Activated CD8-positive, alpha-beta memory T cell treated with anti-CD3 and anti-CD28 coated beads for 1 hour (primary cell): ENCODE measurements at places on chromosomes 7 and 10.

DNA sequence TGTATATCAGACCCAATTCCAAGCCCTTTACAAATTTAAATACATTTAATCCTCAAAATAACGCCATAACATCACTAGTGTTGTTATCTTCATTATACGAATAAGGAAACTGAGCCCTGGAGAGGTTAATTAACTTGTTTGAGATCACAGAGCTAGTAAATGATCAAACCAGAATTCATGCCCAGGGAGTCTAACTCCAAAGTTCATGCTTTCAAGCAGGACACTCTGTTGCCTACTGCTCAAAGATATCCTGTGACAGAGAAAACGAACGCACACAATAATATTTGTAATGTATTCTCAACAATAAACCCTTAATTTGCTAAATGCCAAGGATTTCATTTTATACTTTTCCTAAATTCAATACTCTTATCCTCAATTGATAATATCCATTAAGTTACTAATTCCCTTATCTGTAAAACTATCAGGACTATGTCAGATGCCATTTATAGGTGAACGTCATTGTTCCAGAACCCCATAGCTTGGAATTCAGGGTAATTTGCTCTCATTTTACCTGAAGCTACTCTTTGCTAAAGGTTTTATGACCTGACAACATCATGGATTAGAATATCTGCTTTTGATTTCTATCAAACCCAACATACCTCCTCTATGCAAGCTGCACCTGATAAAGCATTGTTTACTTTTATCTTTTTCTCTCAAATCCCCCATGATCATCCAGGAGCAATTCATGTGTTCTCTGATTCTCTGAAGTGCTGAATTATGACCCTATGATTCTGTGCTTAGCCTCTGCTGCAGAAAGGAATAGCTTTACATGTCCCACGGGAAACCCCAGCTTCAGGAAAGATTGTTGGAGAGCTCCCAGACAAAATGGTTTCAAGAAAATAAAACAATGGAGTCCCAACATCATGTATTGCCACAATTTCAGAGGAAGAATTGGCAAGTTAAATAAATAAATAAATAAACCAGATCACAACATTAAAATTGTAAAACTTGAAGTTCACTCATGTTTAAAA is 150.2 kb upstream of the CDK1 start:
- no peak for DNase-seq

- no peak for DNase-seq
These were observed 43.4 kb upstream of the ELMO1 start for GRCh38 chr7:37491919-37492694.

DNA sequence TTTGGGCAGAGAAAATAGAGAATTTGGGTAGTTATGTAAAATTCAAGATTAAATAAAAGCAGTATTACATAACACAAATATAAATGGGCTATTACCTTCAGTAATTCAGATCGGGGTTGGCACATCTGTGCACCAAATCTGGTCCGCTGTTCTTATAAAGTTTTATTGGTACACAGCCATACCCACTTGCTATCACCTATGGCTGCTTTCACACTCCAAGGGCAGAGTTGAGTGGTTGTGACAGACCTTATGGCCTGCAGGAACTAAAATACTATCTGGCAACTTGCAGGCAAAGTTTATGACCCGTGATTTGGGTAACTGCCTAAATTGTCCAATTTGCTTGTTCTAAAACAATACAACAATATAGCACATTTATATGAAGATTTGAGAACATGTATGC is 249.3 kb downstream of the DIP2C start:
- DNase-seq = no peak

DNA sequence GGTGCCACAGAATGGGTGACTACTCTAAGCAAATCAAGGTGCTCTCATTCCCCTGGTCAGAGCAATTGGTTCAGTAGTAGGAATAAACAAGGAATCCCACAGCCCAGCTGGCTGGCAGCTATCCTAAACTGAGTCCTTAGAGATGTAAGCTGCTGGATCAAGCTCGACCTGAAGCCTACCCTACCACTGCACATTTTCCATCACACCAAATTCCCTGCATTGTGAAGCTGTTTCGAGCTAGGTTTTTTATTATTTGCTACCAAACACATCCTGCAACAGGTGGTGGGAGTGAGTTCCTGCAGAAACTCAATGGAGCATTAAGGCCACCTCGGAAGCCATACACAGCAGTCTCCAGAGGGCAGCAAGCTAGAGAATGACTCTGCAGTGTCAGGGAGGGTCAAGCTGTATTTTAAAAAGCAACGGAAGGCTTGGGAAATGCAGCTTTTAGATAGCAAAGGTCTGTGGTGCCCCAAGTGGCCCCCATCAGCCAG is 33.7 kb upstream of the TNRC18 start:
- DNase-seq = no peak

DNA sequence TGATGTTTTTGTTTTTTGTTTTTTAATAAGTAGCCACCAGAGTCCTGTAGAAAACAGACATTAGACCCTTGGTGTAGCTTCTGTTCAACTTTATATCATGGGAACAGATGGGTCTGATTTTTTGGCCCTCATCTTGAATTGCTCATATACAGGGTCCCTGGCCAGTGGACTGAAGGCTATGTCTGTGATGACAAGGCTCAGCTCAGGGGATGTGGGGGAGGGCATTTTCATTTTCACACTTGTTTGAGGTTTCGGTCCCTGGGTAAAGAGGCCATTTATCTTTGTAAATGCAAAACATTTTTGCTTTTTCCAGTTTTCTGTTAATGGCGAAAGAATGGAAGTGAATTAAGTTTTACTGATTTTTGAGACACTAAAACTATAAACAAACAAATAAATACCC is 257.6 kb upstream of the PHYHIPL start:
- no peak for DNase-seq

- no peak for DNase-seq
These were observed 6.0 kb upstream of the PON1 start for GRCh38 chr7:95330204-95330960.

DNA sequence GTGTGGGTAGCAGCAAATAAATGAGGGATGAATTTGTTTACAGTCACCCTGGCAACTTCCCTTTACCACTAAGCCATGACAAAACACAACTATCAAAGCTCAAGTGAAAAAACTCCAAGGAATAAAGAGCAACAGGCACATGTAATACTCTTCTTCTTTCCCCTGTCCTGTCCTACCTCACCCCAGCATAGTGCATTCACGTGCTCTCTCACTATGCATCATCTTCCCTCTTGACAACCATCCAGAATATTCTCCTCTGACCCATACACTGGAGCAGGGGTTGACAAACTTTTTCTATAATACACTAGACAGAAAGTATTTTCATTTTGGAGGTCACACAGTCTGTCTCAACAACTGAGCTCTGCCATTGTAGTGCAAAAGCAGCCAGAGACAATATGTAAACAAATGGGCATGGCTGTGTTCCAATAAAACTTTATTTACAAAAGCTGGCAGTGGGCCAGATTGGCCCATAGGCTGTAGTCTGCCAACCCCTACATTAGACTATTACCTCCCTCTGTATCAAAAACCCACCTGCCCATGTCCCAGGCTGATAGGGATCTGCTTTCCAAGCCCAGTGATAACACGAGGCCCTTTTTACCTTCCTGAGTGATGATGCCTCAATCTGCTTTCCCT is 354.5 kb downstream of the FGFR2 start:
- no peak for DNase-seq

- no peak for DNase-seq
These were observed 76.1 kb upstream of the HDAC9 start for GRCh38 chr7:18419456-18419855.

- DNase-seq = no peak
These were observed 56.5 kb downstream of the MAP3K8 start for GRCh38 chr10:30490289-30491000.

DNA sequence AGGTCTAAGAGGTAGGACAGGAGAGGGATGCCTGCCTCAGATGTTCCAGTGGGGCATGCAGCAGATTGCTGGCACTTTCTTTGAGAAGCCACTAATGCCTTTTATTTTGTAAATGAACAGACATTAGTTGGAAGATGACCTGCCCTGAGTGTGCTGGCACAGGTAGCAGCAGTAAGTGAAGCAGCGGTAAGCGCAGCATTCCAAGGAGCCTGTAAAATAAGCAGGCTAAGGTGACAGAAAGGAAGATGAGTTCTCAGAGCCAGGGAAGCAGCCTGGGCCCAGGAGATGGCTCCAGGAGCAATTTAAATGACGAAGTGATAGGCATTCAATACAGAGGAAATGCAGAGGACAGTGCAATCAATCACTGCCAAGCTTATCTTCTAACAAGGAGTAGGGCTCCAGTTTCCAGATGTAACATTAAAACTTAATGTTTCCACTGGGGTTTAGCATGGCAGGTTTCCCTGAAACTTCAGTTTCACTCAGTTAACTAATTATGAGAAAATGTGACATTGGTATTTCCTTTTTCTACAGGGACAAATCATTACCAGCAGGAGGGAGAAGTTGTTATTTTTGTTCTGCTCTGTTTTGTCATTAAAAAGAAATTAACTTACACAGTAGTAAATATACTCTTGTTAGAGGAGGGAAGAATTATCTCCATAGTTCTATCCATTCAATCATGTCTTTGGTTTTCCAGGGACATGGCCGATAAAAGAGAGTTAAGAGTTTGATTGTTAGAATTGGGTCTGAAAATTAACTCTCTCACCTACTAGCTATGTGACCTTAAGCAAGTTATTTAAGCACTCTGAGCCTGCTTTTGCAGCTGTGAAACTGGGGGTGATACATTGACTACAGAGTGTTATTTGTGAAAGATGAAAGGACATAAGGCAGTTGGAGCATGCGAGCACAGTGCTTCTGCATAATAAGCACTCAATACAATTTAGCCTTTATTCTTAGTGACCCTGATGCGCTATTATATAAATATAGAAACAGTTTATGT is 96.6 kb upstream of the PTN start:
- DNase-seq = no peak

- no peak for DNase-seq
These were observed 10.9 kb upstream of the SP8 start for GRCh38 chr7:20797462-20798080.

DNA sequence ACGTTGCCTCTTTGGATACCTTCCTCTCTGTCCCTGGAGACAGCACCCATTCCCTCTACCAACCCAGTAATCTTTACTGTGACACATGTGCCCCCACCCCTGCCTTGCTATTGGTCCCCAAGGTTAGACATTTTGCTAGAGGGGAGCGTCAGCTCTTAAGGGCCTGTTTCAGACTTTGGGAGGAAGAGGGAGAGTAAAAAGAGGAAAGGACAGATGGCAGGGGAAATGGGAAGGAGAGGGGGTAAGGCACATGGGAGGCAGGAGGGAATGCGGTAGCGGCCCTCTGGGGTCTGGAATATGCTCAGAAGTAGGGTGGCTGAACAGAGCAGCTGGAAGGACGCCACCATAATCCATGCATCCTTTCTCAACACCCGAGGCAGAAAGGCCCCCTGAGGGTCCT is 12.2 kb downstream of the BLNK start:
- DNase-seq = no peak

DNA sequence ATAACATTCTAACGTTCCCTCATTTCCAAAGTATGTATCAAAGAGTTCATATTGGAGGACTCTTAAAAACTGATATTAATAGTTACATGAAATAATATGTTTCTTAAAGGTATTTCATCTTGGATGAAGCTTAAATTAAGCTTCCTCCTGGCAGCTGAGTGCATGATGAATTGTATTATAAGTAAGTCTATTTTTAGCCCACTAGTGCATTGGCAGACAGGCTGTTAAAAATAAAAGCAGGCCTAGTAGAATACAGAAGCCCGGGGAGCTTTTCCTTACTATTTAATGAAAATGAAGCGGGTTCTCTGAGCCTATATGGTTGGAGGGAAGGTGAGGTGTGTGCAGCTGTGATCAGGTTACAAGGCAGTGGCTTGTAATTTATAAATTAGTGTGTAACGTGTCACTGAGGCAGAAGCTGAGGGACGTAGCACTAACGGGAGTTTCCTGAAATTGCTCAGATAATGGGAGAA is 130.7 kb upstream of the KMT2E start:
- no peak for DNase-seq

GRCh38 chr7:49692516-49692915 is 80.9 kb upstream of the VWC2 start:
- DNase-seq = no peak

GRCh38 chr7:36192877-36193276 is 39.8 kb downstream of the EEPD1 start:
- no peak for DNase-seq

DNA sequence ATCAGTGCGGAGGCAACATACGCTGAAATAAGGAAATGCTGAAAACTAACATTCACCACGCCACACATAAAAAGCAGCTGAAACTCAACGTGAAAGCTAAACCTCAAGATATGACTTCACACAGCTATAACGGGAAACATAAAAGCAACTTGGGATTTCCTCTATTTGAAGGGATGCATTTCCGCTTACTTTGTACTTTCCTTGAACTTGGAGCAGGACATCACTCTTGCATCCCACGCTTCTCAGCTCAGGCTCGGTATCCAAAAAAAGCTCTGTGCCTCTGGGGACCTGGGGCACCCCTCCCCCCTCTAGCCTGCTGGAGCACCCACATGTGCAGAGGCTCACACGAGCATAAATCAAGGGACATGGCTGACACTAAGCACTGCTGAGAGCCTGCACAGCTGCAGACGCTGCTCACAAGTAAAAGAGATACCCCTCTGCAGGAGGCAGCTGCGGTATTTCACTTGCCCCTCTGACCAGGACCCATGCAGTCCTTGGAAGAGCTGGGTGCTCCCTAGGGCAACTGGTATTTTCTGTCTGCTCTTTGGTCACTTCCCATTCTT is 34.2 kb downstream of the PARD3 start:
- DNase-seq = no peak

DNA sequence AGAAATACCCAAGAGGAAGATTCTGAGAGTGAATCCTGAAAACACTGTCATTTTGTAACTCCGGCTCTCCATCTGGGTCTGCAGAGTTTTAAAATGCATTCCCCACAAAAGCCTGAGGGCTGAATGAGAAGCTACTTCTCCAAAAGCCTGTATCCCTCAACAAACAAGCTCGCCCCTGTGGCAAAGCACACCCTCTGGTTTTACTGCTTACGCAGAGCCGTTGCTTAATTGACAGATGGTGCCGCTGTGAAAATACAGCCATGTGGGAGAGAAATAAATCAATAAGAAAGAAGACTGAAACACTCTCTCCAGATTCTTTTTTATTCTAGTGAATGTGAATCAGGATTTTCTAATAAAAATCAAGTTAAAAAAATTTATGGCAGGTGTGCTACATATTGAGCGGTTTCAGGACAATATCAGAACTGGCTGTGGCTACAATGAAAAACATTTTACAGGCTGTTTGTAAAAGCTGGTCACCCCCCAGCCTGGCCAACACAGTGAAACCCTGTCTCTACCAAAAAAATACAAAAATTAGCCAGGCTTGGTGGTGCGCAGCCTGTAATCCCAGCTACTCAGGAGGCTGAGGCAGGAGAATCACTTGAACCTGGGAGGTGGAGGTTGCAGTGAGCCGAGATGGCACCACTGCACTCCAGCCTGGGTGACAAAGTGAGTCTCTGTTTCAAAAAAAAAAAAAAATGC is 32.5 kb downstream of the C7orf33 start:
- no peak for DNase-seq

GRCh38 chr7:127730658-127731276 is 78.8 kb downstream of the SND1 start:
- DNase-seq = no peak
